ENCODE measurements at places on chromosomes 7 and 10.

GRCh38 chr7:84060760-84061261, 133.8 kb downstream of the SEMA3A start:
- DNase-seq = no peak

GRCh38 chr7:100621554-100621953, 9.2 kb downstream of the MOSPD3 start:
- DNase-seq = no peak

DNA sequence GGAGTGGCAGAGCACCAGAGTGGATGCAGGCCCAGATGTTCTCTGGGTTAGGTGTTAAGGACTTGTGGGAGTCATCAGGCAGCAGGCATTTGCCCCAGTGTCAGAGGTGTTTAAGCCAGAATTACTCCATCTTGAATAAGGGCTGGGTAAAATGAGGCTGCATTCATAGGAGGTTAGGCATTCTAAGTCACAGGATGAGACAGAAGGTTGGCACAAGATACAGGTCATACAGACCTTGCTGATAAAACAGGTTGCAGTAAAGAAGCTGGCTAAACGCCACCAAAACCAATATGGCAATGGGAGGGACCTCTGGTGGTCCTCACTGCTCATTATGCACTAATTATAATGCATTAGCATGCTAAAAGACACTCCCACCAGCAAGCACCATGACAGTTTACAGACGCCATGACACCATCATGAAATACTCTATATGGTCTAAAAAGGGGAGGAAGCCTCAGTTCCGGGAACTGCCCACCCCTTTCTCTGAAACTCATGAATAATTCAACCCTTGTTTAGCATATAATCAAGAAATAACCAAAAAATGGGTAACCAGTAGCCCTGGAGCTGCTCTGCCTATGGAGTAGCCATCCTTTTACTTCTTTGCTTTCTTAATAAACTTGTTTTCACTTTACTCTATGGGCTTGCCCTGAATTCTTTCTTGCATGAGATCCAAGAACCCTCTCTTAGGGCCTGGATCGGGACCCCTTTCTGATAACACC, 882 bp upstream of the LRRC61 start:
- peak; percentile 27 for DNase-seq

- no peak for DNase-seq
These were observed 79.0 kb upstream of the LSM8 start for GRCh38 chr7:118104812-118105441.

DNA sequence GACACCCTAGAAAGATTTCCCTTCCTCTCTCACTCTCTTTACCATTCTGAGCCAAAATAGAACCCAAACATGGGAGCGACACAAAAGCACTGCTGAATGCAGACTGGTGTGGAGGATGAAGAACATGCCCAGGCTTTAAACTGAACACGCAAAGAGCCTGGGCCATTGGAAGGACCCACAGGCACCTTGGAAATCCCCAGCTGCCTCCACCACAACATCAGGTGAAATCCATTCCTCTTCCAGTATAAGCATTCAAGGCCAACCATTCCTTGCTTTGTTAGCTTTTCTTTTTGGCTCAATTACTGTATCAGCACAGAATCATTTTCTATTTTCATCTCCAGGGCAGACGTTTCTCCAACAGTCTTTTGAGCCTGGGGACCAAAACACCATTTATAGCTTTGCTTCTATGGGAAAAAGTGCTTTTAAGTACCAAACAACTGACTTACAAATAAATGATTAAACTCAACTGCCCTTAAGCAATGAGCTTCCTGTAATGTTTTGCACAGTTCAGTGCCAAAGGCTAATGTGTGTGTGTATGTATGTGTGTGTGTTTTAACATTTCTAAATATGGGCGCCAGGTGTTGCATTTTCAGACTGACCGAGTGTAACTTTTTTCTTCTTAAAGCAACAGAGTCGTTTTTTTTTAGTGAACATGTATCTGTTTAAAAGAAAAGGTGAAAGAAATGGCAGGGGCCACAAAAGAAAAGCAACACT, 16.2 kb upstream of the BLNK start:
- no peak for DNase-seq

DNA sequence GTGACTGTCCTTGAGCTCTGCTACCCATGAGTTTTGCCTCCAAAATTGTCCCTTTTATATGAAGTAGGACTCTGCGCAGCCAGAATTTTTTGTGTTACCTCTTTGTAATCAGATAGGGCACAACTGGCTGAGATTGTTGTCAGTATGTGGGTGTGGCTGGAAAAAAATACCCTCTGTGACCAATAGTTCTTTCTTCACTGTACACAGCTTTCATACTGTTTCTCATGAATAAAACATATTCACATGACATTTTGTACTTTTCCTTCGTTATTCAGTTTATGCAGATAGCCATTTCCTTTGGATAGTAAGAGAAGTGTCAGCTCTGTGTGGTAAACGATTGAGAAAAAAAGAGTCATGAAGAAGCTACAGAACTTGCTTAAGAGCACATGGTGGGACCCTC, 49.6 kb upstream of the WNT8B start:
- no peak for DNase-seq

GRCh38 chr10:29142516-29143314, 146.2 kb upstream of the LYZL1 start:
- no peak for DNase-seq

All from activated CD8-positive, alpha-beta memory T cell treated with anti-CD3 and anti-CD28 coated beads for 1 hour (primary cell).